ENCODE measurements at places on chromosomes 2 and 18.

DNA sequence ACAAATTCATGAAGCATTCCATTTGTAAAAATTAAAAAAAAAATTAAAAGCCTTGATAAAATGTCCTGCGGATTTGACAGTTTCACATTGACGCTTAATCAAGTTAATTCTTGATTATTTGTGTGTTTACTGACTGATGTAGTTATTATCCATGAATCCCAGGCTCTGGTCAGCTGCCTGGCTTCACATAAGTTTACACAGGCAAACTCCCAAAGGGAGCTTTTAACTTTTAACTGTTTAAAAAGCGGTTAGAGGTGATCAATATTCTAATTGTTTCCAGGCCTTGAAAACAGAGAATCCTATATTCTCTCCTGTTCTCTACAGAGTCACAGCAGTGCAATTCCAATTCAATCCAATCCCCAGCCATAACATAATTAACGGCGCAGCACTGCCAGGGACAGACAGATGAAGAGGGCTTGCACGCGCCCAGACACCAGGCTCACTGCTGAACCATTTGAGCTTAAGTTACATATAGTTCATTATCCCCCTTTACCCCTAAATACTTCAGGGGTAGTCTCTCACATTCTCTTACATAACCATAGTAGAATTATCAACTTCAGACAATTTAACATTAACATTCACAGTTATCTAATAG is 47.5 kb downstream of the ATP8B1 start:
- no peak for DNase-seq

GRCh38 chr2:7133521-7133920 is 216.3 kb downstream of the RNF144A start:
- DNase-seq: no peak

DNA sequence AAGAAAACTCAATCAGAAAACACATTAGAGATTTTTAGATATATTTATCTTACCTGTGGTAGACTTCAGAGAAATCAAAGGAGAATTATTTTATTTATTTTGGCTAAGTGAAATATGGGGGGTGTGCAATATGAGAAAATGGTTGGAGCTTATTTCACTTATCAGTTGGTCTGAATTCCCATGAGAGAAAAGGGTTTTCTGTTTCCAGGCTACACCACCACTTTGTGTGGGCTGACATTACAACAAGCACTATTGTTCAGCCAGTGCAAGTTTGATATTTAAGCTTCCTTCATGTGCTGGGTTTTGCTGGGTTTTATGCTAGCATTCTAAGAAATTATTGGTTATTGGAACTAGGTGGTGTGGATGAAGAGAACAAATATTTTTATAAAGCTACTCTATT is 33.5 kb downstream of the RMND5A start:
- DNase-seq: no peak

- no peak for DNase-seq
Observed at GRCh38 chr2:209565896-209566582, 142.2 kb downstream of the MAP2 start.

- DNase-seq: no peak
Observed at GRCh38 chr2:169363560-169364150, 1.3 kb upstream of the LRP2 start.

- DNase-seq: no peak
Observed at GRCh38 chr2:163709270-163709669, 26.5 kb downstream of the FIGN start.

DNA sequence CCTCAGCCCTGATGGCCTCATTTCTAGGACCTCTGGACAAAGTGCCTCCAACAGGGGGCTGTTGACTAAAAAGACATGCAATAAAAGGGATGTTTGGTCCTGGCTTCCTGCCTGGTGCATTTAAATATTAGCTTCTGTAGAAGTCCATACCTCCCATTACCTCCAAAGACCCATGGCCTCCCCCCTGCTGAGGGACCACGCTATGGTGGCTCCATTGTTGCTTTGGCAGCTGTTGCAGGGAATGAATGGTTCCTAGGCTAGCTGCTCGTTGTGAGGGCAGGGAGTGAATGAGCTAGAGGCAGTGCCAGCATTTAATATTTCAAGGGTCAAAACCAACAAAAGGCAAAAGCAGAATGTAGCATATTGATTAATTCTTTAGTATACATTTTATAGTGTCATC is 285.9 kb downstream of the SLC8A1 start:
- DNase-seq: no peak

GRCh38 chr18:3207565-3207964 is 12.2 kb downstream of the MYOM1 start:
- DNase-seq: no peak

- no peak for DNase-seq
Observed at GRCh38 chr2:218081695-218082094, 12.6 kb downstream of the RUFY4 start.

DNA sequence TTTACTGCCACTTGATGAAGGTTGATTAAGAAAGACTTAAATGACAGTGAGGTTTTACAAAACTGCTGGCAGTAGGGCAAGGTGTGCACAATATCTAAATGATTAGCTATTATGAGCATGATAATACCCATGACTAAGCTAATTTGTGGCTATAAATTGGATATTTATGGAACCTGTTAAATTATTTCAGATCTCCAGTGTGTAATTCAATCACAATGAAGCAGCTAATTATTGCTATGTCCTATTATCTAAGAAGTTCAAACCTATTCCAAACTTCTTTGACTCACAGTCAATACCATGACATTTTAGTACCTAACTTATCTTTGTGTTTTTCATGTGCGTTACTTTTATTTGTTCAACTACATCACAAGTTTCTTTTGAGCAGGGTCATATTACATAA is 253.8 kb upstream of the MMADHC start:
- DNase-seq: no peak

- no peak for DNase-seq
Observed at GRCh38 chr2:220664272-220665107, 907.6 kb downstream of the EPHA4 start.

GRCh38 chr18:74367905-74368304 is 52.3 kb downstream of the C18orf63 start:
- no peak for DNase-seq

DNA sequence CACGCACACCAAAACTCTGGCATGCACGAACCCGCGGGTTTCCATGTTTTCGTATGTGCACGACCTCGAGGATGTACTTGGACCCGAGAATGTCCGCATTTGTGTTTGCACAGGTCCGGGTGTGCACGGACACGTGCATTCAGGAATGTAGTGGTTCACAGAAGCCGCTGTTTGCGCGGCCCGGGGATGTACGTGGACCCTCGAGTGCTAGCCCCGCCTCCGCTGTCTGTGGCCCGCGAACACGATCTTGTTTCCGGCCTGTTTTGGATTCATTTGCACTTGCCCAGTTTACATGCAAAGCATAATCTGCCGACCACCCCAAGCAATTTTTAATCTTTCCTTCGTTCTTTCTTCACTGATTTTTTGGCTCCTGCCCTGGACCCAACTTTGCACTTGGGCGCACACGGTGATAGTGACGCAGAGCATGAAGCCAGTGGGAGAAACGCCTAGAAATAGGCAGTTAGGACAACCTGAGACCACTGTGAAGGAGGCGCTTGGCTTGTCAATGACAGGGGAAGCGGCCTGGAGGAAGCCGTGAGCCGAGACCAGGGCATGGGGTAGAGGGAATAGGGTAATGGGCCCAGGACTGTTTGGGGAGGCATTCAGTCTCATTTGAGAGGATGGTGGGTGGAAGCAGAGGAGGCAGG is 45.4 kb upstream of the PTMA start:
- no peak for DNase-seq

- DNase-seq: no peak
Observed at GRCh38 chr2:109150559-109150958, 21.6 kb downstream of the SH3RF3 start.

- no peak for DNase-seq
Observed at GRCh38 chr2:48391616-48392015, 138.3 kb upstream of the STON1 start.

DNA sequence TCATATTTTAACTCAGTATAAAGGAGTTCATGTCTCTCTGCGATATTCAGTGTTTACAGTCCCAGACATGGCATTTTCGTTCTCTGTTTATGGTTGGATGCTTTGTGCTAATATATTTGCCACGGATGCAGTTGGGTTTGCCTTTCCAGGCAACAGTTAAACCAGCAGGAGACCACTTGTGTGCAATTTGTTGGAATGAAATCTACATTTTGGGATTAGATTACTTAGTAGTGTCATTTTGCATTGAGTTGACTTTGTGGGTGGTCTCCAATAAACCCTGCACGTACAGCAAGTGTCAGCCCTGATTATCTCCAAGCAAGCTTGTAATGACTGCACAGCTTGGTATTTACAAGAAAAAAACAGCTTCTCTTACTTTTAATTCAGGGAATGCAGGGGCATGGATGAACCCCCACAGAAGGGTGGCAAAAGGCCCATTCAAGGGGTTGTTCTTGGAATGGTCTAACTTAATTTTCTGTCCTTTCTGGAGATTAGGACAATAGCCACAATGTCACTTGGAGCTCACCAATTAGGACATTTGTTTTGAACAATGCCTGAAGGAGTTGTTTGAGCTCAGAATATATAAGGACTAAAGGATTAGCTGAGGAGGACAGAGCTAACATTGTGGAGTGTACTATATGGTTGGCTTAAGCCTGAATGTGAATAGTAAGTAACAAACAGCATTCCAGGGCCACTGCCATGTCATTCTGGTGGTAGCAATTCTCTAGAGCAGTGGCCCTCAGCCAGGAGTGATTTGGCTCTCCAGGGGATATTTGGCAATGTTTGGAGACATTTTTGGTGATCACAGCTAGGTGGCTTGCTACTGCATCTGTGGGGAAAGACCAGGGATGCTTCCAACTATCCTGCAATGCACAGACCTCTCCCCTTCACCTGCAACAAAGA is 121.5 kb downstream of the SLC4A3 start:
- no peak for DNase-seq

GRCh38 chr2:117536139-117536538 is 278.4 kb upstream of the DDX18 start:
- no peak for DNase-seq

- no peak for DNase-seq
Observed at GRCh38 chr2:235811446-235812184, 317.8 kb downstream of the AGAP1 start.

DNA sequence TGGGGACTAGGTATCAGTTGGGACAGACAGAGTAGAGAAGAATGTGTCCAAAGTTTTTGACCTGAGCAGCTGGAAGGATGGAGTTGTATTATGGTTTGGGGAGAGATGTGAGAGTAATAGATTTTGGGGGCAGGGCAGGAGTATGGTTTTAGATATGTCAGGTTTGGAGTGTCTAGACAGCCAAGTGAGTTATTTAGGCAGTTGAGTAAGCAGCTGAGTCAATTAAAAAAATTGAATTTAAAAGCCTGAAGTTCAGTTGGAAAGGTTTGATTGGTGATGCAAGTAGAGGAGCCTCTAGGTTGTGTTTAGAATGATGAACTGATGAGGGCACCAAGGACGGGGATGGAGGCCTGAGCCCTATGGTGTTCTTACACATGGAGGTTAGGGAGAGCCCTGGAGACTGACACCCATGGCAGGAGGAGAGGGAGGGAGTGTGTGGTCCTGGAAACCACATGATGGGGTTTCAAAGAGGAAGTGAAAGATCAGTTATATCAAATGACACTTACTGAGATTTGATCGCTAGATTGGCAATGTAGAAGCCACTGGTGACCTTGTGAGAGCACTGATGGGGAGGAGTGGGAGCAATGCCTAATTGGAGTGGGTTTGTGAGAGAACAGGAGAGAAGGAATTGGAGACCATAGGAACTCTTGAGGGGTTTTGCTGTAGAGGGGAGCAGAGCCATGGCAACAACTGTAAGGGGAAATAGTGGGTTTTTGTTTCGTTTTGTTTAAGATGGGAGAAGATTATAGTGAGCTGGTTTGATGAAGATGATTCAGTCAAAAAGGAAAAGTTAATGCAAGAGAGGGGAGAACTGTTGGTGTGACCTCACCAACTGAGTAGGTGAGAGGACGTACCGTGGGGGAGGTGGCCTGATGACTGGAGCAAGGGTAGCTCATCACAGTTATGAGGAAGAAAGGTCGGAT is 10.3 kb downstream of the ITGA6 start:
- DNase-seq: no peak

- DNase-seq: no peak
Observed at GRCh38 chr2:15189216-15189615, 371.9 kb downstream of the NBAS start.

- no peak for DNase-seq
Observed at GRCh38 chr2:28174211-28174610, 218.4 kb upstream of the FOSL2 start.

GRCh38 chr18:57980573-57981307 is 63.3 kb upstream of the NEDD4L start:
- DNase-seq: no peak

- no peak for DNase-seq
Observed at GRCh38 chr2:95552911-95553310, 38.9 kb upstream of the TRIM43 start.

DNA sequence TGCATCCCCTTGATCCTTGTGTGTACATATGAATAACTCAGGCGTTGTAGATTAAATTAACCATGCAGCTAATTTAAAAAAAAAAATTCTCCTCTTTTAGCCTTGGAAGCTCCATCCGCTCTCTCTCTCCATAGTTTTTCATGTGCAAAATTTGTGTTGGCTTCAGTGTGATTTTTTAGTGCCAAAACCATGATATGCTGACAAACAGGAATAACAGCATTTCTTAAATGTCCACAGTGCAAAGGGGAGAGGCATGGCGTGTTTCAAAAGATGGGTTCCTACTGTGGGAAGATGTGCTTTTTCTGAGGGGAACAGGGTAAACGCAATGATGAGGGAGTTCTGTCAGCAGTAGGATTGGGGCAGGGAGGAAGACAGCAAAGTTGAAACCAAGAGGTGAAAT is 247.0 kb downstream of the ICOS start:
- no peak for DNase-seq

DNA sequence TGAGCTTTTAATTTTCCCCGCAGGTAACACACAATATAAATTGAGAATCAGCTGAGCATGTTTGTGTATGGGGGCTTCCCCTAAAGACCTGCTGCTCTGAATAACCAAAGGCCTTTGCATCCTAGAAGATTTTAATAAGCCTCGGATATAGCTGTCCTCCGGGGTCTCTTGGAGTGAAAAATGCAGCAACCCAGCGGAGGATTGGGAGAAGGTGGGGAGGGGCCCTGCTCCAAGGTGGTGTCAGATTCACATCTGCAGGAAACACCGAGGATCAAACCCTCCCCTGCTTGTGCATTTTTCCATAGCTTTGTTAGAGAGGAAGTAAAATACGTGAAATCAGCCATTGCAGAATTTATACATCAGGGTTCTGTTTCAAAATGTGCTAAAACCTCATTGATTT is 63.0 kb upstream of the OTOF start:
- DNase-seq: no peak

Measured in hematopoietic multipotent progenitor cell treated with erythropoietin and hydrocortisone succinate and interleukin-3 and kit ligand, for 15 days (in vitro differentiated cells).